Stimulated activated CD8-positive, alpha-beta memory T cell treated with anti-CD3 and anti-CD28 coated beads, Interleukin-7, amount 100 ng/mL, for 1 hour (primary cell): ENCODE measurements at places on chromosomes 5 and 9.

GRCh38 chr5:16952968-16953671 is 17.0 kb upstream of the MYO10 start:
- no peak for DNase-seq

DNA sequence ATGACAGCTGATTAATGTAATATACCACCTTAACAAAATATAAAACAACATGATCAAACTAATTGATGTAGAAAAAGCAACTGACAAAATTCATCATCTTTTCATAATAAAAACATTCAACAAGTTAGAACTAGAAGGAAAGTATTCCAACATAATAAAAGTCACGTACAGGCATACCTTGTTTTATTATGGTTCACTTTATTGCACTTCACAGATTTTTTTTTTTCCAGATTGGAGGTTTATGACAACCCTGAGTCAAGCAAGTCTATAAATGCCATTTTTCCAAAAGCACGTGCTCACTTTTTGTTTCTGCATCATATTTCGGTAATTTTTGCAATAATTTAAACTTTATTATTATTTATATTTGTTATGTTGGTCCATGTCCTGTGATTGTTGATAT is 1120.3 kb downstream of the PTPRD start:
- DNase-seq: no peak

DNA sequence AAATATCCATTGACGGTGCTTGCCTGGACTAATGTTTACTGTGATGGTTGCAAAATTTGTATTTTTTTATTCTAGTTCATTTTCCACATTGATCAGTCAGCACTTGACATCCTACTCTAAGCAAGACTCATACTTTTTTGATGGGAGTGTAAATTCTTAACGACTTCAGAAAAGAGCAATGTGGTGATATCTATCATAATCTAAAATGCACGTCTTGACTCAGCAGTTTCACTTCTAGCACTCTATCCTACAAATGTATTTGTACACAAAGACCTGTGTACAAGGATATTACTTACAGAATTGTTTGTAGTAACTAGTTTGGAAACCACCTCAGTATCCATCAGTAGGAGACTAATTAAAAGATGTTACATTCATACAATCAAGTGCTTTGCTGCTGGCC is 24.0 kb downstream of the NAA35 start:
- DNase-seq: no peak

GRCh38 chr5:126982926-126983873 is 47.2 kb downstream of the MARCHF3 start:
- no peak for DNase-seq

DNA sequence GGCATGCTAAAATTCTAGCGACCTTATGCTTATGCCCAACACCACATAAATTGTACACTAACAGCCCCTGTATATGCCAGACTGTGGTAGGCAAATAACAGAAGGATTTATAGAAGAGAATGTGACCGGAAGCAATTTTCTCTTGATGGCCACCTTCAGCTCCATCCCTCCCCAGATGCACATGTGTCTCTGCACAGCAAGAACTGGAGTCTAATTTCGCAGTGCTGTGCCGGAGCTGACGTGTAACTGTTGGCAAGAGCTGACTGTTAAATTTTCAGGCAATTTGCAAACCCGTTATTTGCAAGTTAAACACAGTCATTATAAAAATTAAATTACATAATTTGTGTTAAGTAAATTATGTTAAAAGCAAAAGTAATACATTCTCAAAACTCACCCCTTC is 48.4 kb downstream of the PCA3 start:
- DNase-seq: no peak

DNA sequence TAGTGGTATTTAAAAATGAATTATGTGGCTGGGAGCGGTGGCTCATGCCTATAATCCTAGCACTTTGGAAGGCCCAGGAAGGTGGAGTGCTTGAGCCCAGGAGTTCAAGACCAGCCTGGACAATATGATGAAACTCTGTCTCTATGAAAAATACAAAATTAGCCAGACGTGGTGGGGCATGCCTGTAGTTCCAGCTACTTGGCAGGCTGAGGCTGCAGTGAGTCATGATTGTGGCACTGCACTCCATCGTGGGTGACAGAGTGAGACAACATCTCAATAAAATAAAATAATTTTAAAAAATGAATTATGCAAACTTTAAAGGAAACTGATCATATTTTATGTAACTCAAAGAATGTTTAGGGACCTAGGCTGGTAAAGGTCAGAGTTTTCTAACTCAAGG is 310.8 kb upstream of the DMRT1 start:
- no peak for DNase-seq

DNA sequence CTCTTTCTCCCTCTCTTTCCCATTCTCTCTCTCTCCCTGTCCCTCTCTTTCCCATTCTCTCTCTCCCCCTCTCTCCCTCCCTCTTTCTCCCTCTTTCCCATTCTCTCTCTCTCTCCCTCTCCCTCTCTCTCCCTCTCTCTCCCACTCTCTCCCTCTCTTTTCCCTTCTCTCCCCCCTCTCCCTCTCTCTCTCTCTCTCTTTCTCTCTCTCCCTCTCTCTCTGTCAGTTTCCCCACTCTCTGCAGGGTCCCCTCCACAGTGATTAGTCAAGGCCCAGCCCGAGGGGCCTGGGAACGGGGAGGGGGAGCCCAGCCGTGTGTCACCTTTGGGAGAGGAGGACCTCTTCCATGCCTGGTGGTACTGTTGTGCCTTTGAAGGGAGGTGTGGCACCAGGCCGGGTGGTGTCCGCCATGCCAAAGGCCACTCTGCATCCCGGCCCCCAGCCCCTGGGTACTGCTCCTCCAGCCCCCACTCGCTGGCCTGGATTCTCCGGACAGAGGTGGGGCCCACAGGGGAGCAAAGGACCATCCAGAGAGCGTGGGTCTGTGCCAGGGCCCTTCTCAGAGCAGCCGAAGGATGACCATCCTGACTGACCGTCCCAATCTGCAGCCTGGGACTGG is 25.4 kb downstream of the KCNT1 start:
- no peak for DNase-seq

- DNase-seq: no peak
These were observed 86.6 kb downstream of the KCNN2 start for GRCh38 chr5:114448481-114448880.

GRCh38 chr5:170092455-170093101 is 13.1 kb upstream of the FOXI1 start:
- DNase-seq: no peak

DNA sequence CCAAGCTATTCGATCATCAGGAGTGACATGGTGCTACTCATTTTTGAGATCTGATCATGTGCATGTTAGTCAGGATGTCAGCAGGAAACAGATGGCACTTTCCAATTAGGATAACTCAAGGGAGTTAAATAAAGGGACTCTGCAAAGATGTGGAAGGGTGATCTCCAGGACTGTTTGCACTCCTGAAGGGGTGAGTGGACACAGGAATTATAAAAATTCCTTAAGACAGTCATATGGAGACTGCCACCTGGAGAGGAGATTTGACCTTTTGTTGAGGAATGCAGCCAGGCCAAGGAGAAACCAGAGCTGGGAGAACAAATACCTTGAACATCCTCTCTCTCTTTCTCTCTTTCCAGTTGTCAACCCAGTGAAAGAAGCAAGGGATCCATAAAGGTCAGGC is 189.1 kb downstream of the GABRG2 start:
- DNase-seq: no peak

GRCh38 chr5:160486573-160486972 is 64.9 kb downstream of the PTTG1 start:
- no peak for DNase-seq

DNA sequence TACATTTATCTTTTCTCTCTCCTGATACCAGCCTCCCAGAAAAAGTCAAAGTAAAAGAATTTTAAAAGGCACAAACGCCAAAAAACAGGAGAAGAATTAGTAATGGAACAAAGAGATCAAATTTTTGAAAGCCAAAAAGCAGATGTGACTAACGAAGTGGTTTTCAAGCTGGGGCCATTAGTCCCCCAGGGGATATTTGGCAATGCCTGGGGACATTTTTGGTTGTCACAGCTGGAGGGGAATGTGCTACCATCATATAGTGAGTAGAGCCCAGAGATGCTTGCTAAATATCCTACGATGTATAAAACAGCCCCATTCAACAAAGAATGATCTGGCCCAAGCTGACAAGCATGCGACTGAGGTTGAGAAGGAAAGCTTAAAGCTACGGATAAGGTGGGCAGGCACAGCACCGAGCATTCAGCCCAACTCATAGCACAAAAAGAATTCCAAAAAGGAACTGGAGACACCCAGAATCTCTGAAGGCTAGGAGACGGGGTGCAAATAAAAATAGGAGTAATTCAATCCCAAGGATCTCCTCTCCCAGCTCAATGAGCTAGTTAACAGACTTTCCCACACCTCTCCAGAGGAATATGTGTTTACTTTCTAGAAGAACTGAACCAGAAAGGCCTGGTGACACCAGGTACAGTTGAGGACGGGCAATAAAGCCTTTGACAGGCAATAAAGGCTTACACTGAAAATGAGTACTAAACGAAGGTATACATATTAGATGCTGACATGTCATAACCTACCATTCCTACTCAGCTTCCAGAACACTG is 269.0 kb downstream of the DENND1A start:
- DNase-seq: no peak

DNA sequence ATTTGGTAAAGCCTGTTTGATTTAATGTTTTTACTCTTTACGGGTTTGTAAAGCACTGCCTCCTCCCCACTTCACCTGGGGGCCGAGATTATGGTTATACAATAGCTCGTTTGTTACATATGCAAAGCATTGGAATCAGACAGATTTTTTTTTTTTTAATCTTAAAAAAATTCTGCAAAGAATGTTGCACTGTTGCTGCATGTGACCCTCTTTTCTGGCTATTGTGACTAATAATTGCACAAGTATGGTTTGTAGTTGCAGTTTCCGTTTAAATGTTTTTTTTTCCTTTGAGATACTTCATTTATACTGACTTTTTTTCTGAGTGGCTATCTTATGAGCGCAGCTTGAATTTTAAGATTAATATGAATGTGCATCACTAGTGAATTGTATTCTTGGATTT is 165.3 kb downstream of the KDM4C start:
- DNase-seq: no peak

GRCh38 chr5:150368526-150368925 is 11.0 kb downstream of the TCOF1 start:
- DNase-seq: no peak

DNA sequence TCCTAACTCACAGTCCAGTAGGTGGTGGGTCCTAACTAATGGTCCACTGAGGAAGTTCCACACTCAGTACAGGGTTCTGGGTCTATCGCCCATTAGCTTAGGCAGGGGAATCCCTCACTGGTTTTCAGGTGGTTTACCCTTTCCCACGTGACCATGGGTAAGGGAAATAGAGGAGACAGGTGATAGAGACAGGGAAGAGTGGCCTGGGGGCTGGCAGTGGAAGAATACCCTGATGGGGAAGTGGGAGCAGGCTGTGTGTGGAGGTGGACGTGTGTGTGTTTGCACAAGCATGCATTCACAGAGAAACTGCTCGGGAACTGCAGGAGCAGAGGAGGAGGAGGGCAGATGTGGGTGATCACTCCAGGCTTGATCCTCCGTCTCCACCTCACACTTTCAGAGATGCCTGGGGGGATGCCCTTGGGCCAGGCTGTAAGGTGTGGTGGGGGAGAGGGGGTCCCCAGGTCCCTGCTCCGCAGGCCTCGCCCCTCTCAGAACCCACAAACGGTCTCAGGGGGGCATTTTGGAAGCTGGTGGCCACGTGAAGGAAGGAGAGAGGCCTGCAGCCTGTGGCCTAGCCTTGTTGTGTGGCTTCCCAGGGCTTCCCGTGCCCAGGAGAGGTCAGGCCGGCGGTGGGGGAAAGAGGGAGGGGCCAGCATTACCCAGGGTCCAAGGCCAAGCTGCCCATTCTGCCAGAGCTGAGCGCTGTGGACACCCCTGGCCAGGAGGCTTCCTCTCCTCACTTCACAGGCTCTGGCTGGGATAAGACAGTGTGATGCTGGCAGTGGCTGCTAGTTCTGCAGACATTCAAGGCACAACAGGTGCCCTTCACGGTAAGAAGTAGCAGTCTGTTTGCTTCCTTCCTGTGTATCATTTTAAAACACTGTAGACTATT is 80.0 kb downstream of the OTULIN start:
- DNase-seq: no peak

- no peak for DNase-seq
These were observed 148.4 kb upstream of the TRPM3 start for GRCh38 chr9:71269859-71270258.

GRCh38 chr9:109861499-109861898 is 81.5 kb downstream of the PALM2AKAP2 start:
- no peak for DNase-seq

- DNase-seq: no peak
These were observed 173.7 kb upstream of the SPEF2 start for GRCh38 chr5:35443803-35444595.

DNA sequence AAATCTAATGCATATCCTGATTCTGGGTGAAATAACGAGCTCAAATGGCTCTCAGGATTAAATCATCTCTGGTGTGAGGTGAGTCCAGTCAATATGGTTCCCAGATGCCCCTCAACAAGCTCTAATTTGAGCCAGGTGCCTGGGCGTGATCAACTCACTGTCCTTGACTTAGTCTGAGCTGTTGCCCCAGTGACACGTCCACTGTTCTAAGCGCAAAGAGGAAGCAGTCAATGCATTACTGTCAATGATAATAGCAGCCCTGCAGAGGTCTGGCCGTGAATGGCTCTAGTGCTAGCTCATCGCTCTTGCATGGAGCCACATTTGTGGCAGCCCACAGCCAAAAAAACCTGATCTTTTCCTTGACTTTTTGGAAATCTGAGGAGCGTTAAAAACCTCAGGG is 128.6 kb upstream of the EFNA5 start:
- no peak for DNase-seq

DNA sequence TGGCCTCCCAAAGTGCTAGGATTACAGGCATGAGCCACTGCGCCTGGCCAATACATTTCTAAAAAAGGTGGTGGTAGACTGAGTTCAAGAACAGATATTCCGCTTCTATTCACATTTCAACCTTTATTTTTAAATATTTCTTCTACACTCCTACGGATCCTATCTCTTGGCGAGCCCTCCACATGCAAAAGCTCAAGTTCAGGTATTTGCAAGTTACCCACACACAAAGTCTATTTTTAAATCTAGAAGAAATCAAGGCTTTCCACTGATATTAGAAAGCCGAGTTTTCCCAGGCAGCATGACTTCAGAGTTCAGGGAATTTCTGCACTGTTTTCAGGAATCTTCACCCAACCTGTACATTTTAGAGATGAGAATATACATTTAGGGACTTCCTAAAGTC is 101.3 kb upstream of the SAP30L start:
- DNase-seq: no peak

- no peak for DNase-seq
These were observed 722.9 kb upstream of the RGMB start for GRCh38 chr5:98050583-98050982.

DNA sequence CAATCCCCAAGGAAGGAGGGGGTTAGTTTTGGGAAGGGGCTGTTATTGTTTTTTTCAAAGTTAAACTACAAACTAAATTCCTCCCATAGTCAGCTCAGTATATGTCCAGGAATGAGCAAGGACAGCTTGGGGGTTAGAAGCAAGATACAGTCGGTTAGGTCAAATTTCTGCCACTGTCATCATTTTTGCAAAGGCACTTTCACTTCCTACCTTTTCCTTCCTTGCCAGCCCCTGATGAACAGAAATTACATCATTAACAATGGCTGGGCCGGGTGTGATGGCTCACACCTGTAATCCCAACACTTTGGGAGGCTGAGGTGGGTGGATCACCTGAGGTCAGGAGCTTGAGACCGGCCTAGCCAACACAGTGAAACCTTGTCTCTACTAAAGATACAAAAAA is 51.5 kb upstream of the HRH2 start:
- DNase-seq: no peak

- no peak for DNase-seq
These were observed 20.0 kb upstream of the CRB2 start for GRCh38 chr9:123335986-123336329.

GRCh38 chr9:137815256-137816255 is 62.0 kb upstream of the CACNA1B start:
- no peak for DNase-seq
